ENCODE measurements at places on chromosomes 1 and 21. TPM values are rescaled to one million over a fixed set of nuclear protein-coding genes. Genes with fewer than 3 reads are reported as not detected.

The SPATA46 gene
- not detected for total RNA-seq

The PAX7 gene
- 0.56 TPM for total RNA-seq

The S100A7 gene
- total RNA-seq = not detected

The TSPAN2 gene
- total RNA-seq = 1.6 TPM

The AUNIP gene
- 6.7 TPM for total RNA-seq

The ADAMTS5 gene
- total RNA-seq = not detected

The CDA gene
- total RNA-seq = 32.0 TPM

The DYNLT5 gene
- total RNA-seq = not detected

The MAP10 gene
- 1.2 TPM for total RNA-seq

The TTC24 gene
- total RNA-seq = not detected

The PIGR gene
- not detected for total RNA-seq

The EXOSC10 gene
- total RNA-seq = 37.8 TPM

The KPRP gene
- not detected for total RNA-seq

The PLPPR5 gene
- not detected for total RNA-seq

The FAM177B gene
- total RNA-seq = not detected

The CLCNKB gene
- total RNA-seq = 0.10 TPM

The FTCD gene
- not detected for total RNA-seq

The PPIH gene
- 65.1 TPM for total RNA-seq

The FCRL6 gene
- not detected for total RNA-seq

The TMOD4 gene
- total RNA-seq = not detected

The F5 gene
- total RNA-seq = 0.07 TPM
